Activated gamma-delta T cell treated with Interleukin-2 at 50 U/mL for 16 hours (primary cell): ENCODE measurements at places on chromosomes 3 and 15.

DNA sequence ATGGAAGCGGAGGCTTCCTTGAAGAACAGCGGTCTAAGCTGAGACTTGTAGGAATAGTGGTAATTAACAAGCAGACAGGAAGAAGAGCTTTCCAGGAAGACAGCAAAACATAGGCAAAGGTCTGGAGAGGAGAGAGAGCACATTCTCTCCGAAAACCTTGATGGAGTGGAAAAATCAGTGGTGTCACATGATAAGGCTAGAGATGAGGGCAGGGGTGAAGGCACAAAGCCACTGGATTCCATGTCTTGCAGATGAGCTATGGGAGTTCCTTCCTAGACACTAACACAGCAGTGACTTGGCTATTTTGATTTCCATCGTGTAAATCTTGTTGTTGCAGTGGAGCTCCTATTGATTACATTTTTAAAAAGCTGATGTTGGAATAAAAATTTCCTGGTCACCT is 132.0 kb downstream of the MCTP2 start:
- DNase-seq: no peak

GRCh38 chr3:55709411-55710012 is 222.4 kb upstream of the WNT5A start:
- DNase-seq: no peak

DNA sequence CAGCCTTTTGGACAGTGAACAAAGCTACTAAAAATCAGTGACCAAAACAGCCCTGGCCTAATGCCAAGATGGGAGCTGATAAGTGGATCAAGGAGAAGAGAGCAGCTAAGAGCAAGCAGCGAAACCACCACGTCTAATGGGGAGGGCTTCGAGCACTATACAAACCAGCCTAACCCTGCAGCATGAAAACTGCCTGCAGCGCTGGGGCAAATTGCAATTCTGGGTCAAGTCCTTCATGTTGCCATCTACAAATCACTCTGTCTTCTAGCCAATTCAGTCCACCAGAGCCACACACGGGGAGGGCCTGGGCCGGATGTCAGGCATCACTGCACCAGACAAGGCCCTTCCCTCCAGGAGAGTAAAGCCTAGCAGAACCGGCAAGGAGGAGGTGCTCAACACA is 30.5 kb upstream of the SPATA12 start:
- no peak for DNase-seq

- no peak for DNase-seq
Observed at GRCh38 chr15:51137880-51138430, 43.2 kb upstream of the TNFAIP8L3 start.

GRCh38 chr3:130341388-130341787 is 4.1 kb upstream of the COL6A5 start:
- DNase-seq: no peak

DNA sequence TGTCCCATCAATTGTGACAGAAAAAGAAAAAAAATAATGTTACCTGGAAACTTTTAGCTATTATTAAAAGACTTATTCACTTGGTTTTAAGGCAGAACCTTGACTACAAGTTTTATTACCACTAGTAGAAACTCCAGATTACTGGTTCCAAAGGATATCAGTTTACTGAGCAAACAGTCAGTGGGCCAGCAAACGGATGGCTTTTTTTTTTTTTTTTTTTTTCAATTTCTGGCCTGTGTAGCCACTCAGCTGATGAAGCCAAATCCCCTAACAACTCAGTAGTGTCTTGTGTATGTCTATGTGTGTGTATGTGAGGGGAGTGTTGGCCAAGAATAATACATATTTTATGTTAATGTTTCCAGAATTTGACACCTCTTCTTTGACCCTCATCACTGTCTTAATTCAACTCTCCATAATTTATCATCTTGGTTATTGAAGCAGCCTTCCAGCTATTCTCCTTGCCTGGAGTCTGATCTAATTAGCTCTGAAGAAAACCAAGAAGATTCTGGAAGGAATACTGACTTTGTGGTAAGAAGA is 724.9 kb downstream of the NSUN3 start:
- DNase-seq: no peak

DNA sequence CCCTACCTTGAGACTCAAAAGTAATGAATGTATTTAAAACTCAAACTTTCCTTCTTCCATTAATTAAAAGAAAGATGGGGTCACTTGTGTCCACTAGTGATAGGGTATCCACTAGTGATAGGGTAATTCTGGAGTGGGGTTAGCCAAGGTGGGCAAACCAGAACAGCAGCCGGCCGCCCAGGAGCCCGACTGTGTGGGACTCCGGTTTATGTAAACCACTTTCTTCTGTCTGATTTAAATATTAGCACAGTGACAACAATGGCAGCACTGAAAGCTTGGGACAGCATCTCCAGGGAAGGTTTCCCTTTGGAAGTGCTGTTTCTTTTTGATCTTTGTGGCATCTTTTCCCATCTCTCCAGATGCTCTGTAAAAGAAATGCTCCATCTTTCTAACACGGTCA is 722 bp downstream of the MYZAP start:
- no peak for DNase-seq
